ENCODE measurements at places on chromosomes 5 and 9.

DNA sequence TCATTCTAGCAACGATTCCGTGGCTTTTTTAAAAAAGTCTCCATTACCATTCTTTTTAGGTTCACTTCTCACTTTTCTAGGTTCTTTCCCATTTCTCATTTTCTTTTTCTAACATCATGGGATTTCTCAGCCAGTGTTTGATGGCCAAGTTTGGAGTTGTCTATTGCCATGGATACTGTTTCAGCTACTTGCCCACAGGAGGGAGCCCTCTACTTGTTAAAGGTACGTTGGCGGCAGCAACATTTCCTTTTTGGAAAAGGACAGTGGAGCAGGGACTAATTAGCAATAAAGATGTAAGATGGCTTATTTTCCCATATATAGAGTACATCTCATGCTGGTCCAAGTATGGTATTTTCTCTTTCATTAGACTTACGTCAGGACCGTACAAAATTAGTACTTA lies 2257.5 kb upstream of the C9orf72 start:
- DNase-seq, result no peak

- DNase-seq, result no peak
These were observed 787.7 kb upstream of the CDH6 start for GRCh38 chr5:30405821-30406220.

DNA sequence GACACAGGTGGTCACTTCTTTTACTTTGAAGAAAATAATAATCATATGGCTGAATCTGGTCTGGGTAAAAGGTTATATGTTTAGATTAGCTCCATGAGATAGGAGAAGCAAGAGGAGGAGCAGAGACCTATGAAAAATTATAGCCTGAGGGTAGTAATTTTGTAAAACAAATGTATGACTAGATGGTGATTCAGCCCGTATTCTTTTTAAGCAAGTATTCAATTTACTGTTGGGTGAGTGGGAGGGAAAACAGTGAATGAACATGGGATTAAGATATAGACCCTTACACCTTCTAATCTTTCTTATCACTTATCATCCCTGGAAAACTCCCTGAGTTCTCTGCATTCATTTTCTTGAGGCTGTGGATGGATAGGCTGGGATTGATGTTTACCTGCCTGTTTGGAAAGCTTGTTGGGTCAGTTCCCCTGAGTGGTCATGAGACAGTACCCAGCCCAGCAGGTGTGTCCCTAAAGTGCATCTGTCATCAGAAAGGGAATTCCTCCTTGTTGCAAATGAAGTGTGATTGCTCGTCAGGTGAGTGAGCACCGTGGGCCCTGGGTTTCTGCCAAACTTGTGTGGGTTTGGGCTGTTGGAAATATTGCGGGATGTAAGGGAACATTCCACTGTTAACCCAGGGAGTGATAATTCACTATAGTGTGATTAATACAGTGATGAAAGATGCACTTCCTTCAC lies 101.2 kb upstream of the GDNF start:
- DNase-seq, result no peak

DNA sequence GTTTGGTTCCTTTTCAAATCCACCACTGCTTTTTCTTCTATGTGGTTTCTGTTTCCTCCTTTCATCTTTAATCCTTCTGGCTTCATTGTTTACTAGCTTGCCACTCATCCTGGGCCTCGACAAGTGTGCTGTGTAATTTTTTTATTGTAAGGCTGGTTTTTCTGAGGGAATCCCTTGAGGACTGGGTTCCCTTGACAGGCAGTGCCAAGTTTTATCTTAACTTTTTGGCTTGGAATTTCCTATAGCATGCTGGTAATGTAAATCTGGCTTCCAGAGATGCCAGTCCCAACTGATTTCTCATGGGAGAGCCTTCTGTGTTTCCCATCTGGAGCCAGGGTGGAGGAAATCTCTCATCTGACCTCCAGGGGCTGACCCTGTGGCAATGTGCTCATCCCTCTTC lies 184.7 kb downstream of the ROR2 start:
- DNase-seq, result no peak

DNA sequence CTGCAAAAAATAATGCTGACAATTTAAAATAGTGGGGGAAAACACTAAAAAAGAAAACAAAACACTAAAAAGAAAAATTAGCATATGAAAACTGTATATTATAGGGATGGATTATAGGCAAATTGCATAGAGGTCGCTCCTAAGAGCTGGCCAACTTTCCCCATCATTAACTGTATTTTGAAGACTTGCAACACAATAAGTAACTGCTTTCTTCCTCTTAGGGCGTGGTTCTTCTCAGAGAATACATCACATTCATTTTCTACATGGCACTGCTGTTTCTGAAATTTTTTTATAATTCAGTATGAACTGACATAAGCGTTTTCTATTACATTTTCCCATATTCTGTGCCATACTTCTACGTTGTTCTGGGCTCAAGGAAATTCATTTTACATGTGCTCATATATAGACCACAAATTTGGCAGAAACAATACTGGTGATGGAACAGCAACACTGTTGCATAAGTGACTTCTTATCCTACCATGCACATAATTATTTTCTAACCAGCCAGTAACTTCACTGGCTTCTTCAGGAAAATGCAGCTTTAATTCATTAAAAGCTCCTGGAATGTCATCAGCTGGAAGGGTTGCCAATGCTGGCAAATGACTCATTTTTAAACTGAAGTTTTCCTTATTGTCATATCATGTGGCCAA lies 171.2 kb upstream of the DMAC1 start:
- no peak for DNase-seq

DNA sequence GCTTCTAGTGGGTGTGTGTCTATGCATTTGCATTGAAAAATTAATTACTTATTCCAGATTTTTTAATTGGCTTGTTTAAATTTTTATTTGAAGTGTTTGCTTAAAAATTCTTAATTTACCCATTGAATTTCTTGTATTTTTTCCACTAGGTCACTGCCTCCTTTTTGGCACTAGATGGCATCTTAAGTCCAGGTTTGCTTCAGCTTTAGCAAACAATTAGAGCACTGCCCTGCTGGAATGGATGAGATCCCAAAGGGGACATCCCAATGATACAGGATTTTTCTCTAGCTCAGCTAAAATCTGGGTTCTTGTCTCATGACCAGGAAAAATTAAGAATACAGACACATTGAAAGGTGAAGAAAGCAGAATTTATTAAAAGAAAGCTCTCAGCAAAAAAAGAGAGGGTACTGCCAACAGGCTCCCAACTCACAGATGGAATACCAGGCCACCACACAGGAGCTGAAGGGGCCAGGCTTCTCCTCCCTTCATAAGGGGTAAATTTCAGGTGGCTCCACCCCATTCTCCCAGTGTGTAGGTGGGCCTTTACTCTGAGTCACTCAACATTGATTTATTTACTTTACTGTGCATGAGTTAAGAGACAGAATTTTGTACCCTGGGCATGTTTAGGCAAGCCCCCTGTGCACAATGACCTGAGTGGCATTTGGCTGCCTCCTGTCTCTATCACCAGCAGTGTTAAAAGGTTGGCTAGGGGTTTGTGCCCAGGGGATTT lies 532.4 kb downstream of the ANXA1 start:
- no peak for DNase-seq

DNA sequence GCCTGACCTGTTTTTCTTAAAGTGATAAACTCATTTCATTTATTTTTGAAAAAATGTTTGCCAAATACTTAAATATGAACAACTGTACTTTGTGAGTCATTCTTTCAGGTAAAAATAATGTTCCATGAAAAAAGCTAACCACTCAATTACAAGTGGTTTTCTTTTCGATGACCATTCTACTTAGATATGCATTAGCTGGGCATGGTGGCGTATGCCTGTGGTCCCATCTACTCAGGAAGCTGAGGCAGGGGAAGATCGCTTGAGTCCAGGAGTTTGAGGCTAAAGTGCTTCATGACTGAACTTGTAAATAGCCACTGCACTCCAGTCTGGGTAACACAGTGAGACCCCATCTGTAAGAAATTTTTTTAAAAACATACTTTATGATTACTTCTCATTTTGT lies 4.0 kb upstream of the WDR70 start:
- DNase-seq, result no peak

GRCh38 chr9:114124138-114124537 lies 25.0 kb upstream of the KIF12 start:
- DNase-seq, result no peak

DNA sequence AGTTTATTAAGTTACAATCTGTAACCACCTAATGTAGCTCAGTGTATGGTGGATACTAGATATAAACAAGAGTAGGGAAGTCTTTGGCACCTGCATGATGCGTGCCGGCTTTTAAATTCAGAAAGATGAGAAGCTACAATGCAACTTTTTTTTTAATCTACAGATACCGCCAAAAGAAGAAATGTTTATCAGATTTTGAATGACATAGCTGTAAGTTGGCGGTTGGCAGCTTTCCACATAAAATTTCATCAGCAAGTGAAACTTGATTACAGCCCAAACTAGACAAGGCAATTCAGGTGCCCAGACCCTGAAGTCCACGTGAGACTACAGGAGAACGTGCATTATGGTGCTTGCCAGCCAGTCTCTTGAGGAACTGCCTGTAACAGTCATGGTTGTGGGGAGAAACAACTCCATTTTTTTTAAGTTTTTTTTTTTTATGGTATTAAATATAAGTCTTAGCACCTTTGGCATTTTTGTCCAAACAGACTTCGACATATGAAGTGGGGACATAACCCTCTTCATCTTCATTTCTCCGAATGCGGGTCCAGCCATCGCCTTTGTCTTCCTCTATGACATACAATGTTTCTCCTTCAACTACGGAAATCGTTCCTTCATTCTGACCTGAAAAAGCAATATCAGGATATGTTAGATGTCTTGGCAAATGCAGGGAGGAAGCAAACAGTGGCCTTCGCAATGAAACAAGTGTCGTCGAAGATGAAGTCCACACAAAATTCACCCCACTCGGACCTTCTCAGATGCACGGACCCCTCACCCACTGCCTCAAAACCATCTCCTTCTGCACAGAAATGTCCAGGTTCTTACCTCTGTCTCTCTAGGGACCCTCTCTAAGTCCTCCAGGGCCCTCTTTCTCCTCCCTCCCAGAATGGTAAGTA lies 60.4 kb downstream of the USP20 start:
- DNase-seq, result peak; percentile 16

- DNase-seq, result no peak
These were observed 38.2 kb downstream of the SLC9A3 start for GRCh38 chr5:485946-486491.

- no peak for DNase-seq
These were observed 125.5 kb downstream of the STARD4 start for GRCh38 chr5:111386832-111387162.
